ENCODE measurements at places on chromosomes 16 and 17. TPM values are rescaled to one million over a fixed set of nuclear protein-coding genes. Genes with fewer than 3 reads are reported as not detected.

Gene HAP1
- total RNA-seq, result 9.9 TPM

Gene CX3CL1
- total RNA-seq, result 18.2 TPM

Gene CES5A
- total RNA-seq, result 0.46 TPM

Gene DPEP1
- total RNA-seq, result 4.6 TPM

Gene KRT16
- total RNA-seq, result not detected

Gene PPP1R27
- total RNA-seq, result not detected

Gene PRR15L
- total RNA-seq, result not detected

Gene MED13
- 106 TPM for total RNA-seq

Gene BOLA2
- 38.1 TPM for total RNA-seq

Gene CHST5
- total RNA-seq, result 0.92 TPM

Gene CCDC78
- 8.8 TPM for total RNA-seq

Gene NSF
- 216 TPM for total RNA-seq

Gene CD300H
- not detected for total RNA-seq

Gene SRP68
- 19.8 TPM for total RNA-seq

Gene PLLP
- total RNA-seq, result 3.9 TPM

Gene AKTIP
- 55.4 TPM for total RNA-seq

Gene TEX14
- total RNA-seq, result 0.69 TPM

Gene FGF11
- 9.0 TPM for total RNA-seq

Gene CCDC40
- total RNA-seq, result 14.3 TPM

Gene PYY
- total RNA-seq, result not detected

Gene TMEM114
- not detected for total RNA-seq

Gene RHBDF2
- 3.2 TPM for total RNA-seq

Gene PLA2G10
- total RNA-seq, result not detected

Gene AANAT
- not detected for total RNA-seq

Gene ZNF778
- total RNA-seq, result 21.2 TPM

Gene CRHR1
- 6.2 TPM for total RNA-seq

Gene CDK5R1
- 176 TPM for total RNA-seq

Gene TPSB2
- 0.46 TPM for total RNA-seq

Gene CPHXL2
- total RNA-seq, result not detected

Gene ABCA10
- total RNA-seq, result 6.7 TPM

Gene PMFBP1
- total RNA-seq, result 1.2 TPM
